ENCODE measurements at places on chromosomes 6 and 20. TPM values are rescaled to one million over a fixed set of nuclear protein-coding genes. Genes with fewer than 3 reads are reported as not detected.

DNA sequence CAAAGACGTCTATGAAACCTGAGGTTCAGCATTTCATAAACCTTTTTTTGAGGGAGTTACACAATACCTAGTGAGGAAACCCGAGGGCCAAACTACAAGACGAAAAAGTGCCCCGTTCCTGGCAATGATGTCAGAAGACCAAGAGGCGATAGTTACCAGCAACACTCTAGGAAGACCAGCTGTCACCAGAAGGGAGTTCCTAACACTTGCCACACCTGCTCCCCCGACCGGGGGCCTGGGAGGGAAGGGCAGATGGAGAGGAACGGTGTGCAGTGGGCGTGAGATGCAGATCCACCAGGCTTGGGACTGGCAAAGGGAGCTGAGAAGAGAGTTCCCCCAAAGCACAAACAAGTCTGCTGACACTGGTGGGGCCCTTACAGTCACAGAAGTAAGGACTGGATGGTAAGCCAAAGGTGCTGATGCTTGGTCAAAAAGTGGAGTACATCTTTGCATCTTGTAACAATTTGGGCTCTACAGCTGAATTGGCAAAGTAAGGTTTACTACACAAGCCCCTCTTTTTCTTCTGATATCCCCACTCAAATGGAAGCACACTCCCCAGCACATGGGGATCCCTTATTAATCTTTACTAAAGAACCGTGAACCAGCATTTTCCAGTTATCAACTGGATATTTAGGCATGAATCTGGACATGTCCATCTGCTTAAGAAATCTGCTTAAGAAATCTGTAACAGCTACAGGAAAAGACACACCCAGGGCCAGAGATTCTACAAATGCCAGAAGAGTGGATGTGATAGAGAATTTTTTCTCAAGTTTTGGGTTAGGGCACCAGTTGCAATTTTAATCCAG, 38.5 kb downstream of the PANK2 start:
- no peak overlapping the region for H3K4me3 ChIP-seq
- H3K27me3 ChIP-seq: no peaks in the 10 kb centered on the region
- no peak for DNase-seq
- H3K4me1 ChIP-seq: peaks cover 30% of the 10 kb centered on the region
- H3K36me3 ChIP-seq: peaks cover 23% of the 10 kb centered on the region

EMILIN3 gene
- 2.1 TPM for total RNA-seq

GRCh38 chr6:139628270-139628669, 253.8 kb upstream of the CITED2 start:
- DNase-seq: no peak
- peaks cover 3% of the 10 kb centered on the region for H3K4me1 ChIP-seq
- H3K27ac ChIP-seq: no peak overlapping the region

DNA sequence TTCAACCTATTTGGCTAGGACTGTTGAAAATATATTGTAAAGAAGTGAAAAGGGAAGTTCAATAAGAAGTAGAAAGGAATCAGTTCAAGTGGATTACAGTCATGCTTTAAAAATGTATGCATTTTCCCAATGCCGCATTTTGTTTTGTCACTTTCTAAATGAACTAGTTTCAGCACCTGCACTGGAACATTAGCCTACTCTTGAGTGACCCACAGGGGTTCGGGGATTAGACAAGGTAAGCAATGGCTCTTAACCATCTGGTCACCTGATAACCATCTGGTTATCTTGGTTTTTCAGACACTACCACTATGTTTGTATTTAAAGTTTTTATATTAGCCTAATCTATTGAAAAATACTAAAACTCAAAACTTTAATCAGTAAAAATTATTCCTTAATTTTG, 97.6 kb downstream of the CD164 start:
- no peak overlapping the region for H3K4me3 ChIP-seq
- no peak for DNase-seq
- no peak overlapping the region for H3K27ac ChIP-seq
- no peaks in the 10 kb centered on the region for H3K36me3 ChIP-seq

GRCh38 chr6:135902756-135903331, 51.3 kb downstream of the PDE7B start:
- DNase-seq: no peak
- no peaks in the 10 kb centered on the region for H3K27me3 ChIP-seq
- no peak overlapping the region for H3K27ac ChIP-seq

DNA sequence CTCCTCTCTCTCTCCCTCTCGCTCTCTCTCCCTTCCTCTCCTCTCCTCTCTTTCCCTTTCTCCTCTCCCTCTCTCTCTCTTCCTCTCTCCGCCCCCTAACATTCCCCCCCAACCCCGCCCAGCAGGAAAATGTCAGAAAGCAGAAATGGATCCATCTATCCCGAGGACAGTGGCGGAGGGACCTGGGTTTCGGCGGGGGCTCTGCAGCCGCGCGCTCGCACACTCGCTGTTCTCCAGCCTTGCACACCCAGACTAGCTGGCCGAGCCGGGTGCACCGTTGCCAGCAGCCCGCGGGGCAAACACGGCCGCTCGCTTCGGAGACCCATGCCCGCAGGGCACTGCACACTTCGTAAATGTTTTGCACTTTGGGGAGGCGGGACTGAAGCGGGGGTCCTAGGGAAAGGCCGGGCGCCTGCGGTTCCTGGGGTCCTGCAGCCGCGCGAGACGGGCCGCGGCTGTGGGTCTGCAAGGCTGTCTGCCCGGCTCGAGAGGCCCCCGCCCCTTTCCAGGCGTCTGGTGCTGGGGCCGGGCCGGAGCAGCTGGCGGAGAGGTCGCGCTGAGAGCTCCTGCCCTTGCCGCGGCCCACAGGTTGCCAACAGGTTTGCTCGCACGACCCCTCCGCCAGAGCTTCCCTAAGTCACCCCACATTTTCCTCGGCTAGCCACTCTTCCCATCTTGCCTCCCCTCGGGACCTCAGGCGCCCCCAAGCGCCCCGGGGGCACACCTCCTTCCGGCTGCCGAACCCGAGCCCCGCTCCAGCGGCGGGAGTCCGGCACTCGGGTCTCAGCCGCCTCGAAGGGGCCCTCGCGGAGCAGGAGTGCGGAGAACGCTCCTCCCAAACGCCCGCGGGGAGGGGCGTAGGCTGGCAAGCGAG, 818 bp upstream of the MDGA1 start:
- no peaks in the 10 kb centered on the region for H3K36me3 ChIP-seq
- H3K27ac ChIP-seq: peak overlapping the region; percentile 94
- H3K4me3 ChIP-seq: peak overlapping the region; percentile 94
- H3K4me1 ChIP-seq: peaks cover 25% of the 10 kb centered on the region

PI16 gene
- total RNA-seq: not detected

DNA sequence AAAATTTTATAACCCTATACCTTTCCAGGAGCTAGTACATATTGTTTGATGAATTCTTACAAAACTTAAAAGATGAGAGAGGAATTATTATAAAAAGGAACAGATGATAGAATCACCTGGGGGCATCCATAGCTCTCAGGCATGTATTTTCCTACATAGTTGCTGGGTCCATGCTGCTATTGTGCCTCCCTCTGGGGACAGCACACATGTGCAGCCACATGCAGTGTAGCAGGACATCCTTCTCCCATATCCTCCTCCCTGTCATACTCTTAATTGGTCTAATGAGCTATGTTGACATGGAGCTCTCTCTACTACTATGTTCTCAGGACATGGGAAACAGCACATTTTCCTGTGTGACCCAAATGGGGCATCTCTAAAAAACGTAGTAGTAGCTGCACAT, 898.2 kb upstream of the MAP3K7 start:
- no peaks in the 10 kb centered on the region for H3K27me3 ChIP-seq
- peaks cover 4% of the 10 kb centered on the region for H3K4me1 ChIP-seq
- DNase-seq: no peak
- H3K27ac ChIP-seq: no peak overlapping the region
- no peak overlapping the region for H3K4me3 ChIP-seq
- H3K36me3 ChIP-seq: no peaks in the 10 kb centered on the region

GRCh38 chr6:85436939-85437495, 12.9 kb upstream of the NT5E start:
- H3K27me3 ChIP-seq: no peaks in the 10 kb centered on the region
- H3K27ac ChIP-seq: peak overlapping the region; percentile 89
- H3K36me3 ChIP-seq: peaks cover 1% of the 10 kb centered on the region
- no peak overlapping the region for H3K4me3 ChIP-seq
- H3K4me1 ChIP-seq: peaks cover 35% of the 10 kb centered on the region
- DNase-seq: no peak

SYCP2L gene
- total RNA-seq: 4.3 TPM

DNA sequence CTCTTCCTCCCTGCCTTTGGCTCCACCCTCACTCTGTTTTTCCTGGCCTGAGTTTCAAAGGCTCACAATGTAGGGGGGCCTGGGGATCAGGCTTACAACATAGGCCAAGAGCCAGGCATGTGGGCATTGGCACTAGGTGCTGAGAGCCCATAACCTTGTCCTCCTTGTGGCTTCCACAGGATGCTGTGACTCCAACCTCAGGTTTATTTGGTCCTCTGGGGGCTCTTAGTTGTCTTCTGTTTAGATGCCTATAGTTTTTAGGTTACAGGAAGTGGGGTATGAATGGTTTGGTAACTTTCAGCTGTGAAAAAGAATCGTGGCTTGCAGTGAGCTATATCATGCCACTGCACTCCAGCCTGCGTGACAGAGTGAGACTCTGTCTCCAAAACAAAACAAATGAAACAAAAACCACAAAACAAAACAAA, 25.6 kb downstream of the MMP24 start:
- H3K36me3 ChIP-seq: peaks cover 5% of the 10 kb centered on the region
- H3K27ac ChIP-seq: no peak overlapping the region
- no peak for DNase-seq
- H3K4me3 ChIP-seq: no peak overlapping the region

DNA sequence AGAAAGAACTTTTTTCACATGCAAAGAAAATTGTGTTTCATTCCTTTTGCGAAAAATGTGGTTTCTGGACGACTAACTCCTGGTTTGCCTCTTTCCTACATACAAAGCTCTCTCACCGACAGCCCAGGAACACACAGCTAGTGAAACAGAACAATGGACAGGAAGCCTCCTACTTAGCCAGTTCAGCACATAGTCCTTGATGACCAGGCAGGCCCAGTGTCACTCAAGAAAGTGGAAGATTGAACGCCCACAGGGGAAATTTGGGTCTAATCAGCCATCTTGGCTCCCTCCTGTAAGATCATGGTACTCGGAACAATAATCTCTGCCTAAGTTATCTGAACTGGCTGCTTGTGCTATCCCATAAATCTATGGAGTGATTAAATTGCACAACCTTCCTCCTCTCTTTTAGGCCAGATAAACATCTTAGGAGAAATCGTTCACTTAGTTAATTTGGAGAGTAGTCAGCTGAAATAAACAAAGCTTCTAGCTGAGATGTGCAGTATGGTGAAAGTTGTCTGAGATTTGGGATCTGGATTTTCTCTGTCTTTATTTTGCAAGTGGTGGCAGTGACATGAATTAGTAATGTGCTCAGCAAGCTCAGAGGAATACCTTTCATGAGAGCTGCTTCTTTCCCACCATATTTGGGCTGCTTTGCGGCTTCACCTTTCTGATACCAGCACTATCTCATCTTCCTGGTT, 147.0 kb downstream of the MTFR2 start:
- no peak overlapping the region for H3K4me3 ChIP-seq
- H3K27ac ChIP-seq: no peak overlapping the region
- H3K4me1 ChIP-seq: no peaks in the 10 kb centered on the region
- DNase-seq: no peak
- no peaks in the 10 kb centered on the region for H3K27me3 ChIP-seq

DNA sequence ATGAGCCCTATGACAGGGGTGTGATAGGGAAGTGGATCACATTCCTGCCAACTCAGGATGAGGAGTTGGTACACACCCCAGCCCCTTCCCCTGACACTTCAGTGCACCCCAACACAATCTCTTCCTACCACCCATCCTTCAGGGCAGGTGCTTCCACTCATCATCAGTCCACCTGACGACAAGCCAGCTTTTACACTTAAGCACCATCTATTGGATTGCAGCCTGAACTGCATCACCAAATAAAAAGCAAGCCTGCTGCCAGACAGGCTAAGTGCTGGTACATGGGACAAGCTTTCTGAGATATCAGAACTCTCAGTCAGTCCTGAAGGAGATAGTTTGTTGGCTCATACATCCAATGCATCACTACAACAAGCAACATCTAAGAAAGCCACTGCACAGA, 69.0 kb upstream of the TMEM200A start:
- H3K36me3 ChIP-seq: peaks cover 3% of the 10 kb centered on the region
- no peaks in the 10 kb centered on the region for H3K4me1 ChIP-seq
- DNase-seq: no peak
- H3K27me3 ChIP-seq: peaks cover 3% of the 10 kb centered on the region
- H3K27ac ChIP-seq: no peak overlapping the region
- H3K4me3 ChIP-seq: no peak overlapping the region

DNA sequence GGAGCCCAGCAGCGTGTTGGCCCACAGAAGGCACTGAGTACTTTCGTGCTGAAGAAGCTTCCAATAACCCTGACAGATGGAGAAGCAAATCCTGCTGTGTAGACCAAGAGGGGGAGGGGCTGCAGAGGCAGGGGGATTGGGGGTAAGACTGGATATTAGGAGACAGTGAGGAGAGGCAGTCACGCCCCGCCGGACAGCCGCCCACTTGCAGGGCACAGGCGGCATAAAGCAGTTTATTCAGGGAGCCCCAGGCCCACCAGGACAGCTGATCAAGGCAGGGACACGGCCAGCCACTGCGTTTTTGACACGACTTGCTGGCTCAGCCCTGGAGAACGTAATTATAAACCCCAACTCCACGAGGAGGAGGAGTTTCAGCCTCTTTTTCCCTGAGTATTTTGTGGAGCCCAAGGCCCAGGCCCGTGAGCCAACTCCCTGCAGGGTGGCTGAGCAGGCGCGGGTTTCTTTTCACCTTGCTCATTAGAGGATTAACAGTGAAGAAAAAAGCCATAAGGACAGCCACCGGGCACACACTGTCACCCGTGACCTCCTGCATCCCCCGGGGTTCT, 177.9 kb downstream of the TFAP2C start:
- H3K27me3 ChIP-seq: no peaks in the 10 kb centered on the region
- H3K27ac ChIP-seq: no peak overlapping the region
- H3K36me3 ChIP-seq: no peaks in the 10 kb centered on the region
- H3K4me1 ChIP-seq: no peaks in the 10 kb centered on the region
- no peak overlapping the region for H3K4me3 ChIP-seq
- no peak for DNase-seq

GRCh38 chr6:162970246-162970645, 242.5 kb downstream of the PACRG start:
- H3K4me1 ChIP-seq: peaks cover 6% of the 10 kb centered on the region
- H3K27ac ChIP-seq: no peak overlapping the region
- no peak overlapping the region for H3K4me3 ChIP-seq
- no peaks in the 10 kb centered on the region for H3K27me3 ChIP-seq
- no peaks in the 10 kb centered on the region for H3K36me3 ChIP-seq

DNA sequence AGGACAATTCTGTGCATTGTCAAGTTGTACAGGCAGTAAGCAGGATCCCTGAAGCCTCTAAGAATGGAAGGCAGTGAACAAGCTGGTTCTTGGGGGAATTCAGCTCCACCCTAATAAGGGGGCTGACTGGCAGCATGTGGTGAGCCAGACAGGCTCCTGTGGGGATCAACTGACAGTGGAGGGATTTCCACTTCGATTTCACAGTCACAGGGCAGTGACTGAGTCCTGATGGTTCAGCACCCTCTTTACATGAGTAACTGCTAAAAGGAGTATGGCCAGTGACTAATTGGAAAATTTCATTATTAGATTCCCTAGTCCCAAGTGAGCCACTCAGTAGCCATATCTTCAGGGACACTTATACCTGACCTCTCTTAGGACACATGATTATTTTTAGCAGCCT, 78.4 kb downstream of the NDUFAF5 start:
- no peak for DNase-seq
- H3K27ac ChIP-seq: no peak overlapping the region
- H3K36me3 ChIP-seq: no peaks in the 10 kb centered on the region
